Hematopoietic multipotent progenitor cell treated with erythropoietin and hydrocortisone succinate and interleukin-3 and kit ligand, for 6 days (in vitro differentiated cells): ENCODE measurements at places on chromosomes 12 and 14.

GRCh38 chr14:56276108-56276507 is 157.9 kb downstream of the PELI2 start:
- no peak for DNase-seq

DNA sequence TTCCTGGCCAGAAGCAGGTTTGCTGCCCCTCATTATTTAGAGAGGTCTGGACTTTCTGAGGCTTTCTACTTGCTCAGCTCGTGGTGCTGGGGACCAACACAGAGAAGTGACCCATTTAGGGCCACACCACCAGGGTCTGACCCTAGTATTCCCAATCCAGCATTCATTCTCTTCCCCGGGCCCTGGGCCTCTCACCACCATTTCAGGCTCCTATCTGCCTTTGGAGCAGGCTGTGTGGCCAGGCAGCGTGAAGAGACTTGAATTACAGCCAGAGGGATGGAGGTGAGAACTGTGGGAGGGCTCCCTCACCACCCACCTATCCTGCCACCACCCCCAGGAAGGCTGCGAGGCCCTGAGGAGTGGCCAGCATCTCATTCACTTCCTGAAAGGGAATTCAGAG is 24.6 kb downstream of the FAM222A start:
- DNase-seq = no peak

- no peak for DNase-seq
Measured at GRCh38 chr12:123949770-123950165, 22.9 kb downstream of the CCDC92 start.

- peak; percentile 27 for DNase-seq
Measured at GRCh38 chr14:106141242-106142220, 615.1 kb downstream of the TMEM121 start.

DNA sequence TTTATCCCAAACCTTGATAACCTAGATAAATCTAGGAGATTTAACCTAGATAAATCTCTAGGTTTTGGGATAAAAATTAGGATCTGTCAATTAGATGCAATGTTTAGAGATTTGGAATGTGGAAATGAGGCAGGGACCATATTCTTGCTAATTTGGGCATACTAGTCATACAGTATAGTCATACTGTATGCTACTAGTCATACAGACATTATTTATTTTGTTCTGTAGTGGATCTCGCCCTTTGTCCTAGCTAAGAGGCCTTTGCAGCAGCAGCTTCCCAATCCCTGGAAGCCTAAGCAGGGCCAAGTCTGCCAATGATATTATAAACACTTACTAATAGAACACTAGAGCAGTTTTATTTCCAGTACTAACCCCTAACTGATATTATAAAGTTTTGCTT is 136.4 kb downstream of the CEP128 start:
- DNase-seq = no peak

DNA sequence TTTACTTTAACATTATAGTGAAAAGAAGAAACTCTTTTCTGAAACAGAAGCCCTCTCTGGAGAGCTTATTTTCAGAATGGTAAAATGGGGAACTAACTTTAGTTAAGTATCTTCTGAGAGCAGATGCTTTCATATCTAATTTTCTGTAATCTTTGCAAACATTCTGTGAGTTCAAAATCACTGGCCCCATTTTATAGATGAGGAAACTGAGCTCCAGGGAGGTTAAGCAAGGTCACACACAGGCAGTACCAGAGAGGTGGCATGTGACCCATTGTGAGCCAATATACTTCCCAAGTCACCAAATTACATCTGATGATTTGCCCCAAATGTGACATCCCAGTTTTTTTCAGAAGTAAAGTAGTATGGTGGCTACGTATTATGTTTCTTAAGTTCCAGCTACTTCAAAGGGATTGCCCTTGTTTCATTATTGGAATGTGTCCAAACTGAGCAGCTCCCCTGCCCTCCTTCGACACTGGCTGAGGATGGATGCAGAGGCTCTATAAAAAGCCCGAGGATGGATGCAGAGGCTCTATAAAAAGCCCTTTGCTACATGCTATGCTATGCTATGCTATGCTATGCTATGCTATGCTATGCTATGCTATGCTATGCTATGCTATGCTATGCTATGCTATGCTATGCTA is 36.2 kb upstream of the NUDT4 start:
- DNase-seq = peak; percentile 58

GRCh38 chr12:4802841-4803240 is 82.6 kb downstream of the GALNT8 start:
- no peak for DNase-seq

- no peak for DNase-seq
Measured at GRCh38 chr14:100504372-100505078, 82.7 kb downstream of the BEGAIN start.

- DNase-seq = no peak
Measured at GRCh38 chr14:40292664-40293063, 860.4 kb upstream of the FBXO33 start.

DNA sequence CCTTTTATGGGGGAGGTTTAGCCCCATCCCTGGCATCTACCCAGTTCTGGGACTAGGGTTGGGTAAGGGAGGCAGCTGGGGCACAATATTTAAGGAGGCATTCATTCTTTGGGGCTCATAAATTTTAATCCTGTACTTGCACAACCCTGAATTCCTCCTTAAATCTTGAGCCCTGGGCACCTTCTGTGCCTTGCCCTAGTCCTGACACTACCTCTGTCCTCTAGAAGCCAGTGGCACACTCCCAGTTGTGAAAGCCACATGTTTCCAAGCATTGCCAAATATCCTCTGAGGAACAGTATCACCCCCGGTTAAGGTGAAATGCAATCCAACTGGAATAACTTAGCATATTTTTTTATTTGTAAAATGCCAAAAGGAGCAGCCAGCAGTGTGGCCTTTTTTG is 36.6 kb downstream of the SLC16A7 start:
- no peak for DNase-seq

GRCh38 chr12:45406988-45407850 is 191.3 kb downstream of the ANO6 start:
- DNase-seq = no peak

DNA sequence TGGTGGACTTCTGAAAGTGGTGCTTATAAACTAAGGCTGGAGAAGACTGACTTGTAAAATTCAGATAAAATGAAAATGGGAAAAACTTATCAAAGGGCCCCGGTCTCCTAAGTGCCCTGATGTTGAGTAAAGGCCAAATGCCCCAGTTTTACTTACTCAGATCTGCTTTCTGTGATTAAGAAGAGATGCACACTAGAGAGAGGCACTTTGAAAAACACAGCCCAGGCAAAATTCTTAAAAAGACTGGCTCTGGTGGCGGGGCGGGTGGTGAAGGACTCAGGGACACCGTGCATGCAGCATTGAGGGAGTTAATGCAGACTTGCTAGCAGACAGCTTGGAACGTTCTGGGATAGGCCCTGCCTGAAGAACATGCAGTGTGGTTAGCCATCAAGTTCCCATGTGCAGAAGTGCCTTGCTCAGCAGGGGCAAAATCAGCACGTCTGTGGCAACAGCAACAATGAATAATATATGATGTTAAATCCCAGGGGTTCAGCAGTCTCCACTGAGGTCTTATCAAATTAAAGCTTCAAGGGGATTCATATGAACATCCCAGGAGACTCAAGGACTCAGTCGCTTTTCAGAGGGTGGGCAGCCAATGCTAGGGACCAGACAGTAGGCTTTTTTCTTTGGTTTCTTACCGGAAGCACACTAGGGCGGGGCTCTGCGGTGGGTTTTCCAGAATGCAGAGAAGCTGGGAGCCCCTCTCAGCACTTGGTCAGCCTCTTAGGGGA is 105.0 kb downstream of the DAD1 start:
- DNase-seq = no peak

- no peak for DNase-seq
Measured at GRCh38 chr12:608921-609320, 54.3 kb downstream of the NINJ2 start.

DNA sequence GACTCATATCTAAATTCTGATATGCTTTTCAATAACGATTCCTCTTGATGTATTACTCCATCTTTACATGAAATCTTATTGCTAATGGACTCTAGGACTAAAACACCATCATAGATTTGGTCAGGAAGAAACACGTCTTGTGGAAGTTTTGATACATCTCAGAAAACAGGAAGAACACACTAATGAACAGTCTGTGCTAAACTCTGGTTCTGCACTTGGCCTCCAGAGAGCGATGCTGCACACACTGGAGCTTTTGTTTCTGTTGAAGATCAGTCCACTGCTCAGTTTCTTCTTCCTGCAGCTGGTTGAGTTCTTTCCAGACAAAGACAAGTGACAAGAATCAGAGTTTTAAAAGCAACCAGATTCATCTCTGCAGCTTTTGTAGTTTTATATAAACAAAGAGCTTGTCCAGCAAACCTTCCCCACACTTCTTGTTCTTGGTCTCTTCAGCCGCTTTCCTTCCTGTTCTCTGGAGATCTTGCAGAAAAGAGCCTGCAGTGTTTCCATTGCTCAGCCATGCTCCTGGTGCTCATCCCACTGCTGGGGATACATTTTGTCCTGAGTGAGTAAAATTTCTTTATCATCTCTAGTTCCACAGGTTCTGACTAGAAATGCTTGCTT is 229.1 kb upstream of the OR4E1 start:
- peak; percentile 52 for DNase-seq

GRCh38 chr14:26808407-26808806 is 210.6 kb upstream of the NOVA1 start:
- DNase-seq = no peak

DNA sequence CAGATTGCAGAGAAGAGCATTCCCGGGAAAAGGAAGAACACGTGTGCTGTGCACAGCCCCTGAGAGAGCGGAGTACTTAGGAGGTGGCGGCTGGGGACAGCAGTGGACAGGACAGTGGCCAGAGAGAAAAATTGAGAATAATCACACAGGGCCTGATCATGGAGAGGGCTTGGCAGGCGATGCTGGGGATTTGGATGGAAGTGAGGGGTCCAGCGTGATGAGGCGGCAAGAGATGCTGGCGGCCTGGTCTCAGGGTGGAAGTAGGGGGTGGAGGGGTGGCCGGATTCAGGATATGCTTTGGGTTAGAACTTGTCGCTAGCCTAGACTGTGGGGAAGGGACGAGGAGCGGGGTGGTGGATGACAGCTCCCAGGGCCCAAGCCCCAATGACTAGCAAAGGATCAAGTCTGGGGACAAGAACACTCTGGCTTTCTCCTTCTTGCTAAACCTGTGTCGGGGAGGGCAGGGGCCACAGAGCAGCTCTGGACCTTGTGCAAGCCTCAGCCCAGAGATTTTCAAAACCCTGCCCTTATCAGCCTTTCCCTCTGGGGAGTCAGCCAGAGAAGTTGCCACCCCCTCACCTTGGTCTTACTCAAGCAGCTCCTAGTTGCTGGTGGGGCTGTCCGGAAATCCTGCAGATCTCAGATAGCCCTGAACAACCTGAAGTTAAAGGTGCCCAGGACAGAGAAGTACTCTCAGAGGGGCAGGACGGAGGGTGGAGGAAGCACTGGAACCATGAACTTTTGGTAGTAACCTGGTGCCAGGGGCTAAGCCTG is 1.3 kb downstream of the HVCN1 start:
- peak; percentile 60 for DNase-seq

DNA sequence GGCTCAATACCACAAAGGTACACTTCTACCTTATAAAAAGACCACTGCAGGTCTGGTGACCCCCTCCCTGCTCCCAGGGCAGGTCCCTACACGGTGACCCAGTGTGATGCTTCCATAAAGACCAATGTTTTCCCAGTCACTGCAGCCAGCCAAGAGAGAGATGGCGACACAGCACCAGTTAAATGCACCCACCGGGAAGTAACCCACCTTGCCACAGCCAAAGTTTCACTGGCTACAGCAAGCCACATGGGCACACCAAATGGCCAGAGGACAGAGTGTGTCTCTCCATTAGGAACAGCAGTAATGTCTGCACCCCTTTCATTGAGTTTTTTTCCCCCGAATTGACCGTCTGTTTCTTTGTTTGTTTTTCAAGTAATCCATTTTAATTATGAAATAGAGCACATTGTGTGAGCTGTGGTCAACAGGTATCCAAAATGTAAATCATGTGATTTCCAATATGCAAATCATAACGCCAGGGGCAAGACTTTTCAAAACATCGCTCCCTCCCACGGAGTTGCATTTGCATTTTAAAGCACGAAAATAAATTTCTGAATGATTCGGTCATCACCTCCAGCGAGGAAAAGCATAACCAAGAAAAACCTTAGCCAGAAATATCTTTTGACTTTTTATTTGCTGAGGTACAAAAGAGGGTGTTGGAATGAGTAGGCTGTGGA is 48.9 kb upstream of the EML1 start:
- no peak for DNase-seq

DNA sequence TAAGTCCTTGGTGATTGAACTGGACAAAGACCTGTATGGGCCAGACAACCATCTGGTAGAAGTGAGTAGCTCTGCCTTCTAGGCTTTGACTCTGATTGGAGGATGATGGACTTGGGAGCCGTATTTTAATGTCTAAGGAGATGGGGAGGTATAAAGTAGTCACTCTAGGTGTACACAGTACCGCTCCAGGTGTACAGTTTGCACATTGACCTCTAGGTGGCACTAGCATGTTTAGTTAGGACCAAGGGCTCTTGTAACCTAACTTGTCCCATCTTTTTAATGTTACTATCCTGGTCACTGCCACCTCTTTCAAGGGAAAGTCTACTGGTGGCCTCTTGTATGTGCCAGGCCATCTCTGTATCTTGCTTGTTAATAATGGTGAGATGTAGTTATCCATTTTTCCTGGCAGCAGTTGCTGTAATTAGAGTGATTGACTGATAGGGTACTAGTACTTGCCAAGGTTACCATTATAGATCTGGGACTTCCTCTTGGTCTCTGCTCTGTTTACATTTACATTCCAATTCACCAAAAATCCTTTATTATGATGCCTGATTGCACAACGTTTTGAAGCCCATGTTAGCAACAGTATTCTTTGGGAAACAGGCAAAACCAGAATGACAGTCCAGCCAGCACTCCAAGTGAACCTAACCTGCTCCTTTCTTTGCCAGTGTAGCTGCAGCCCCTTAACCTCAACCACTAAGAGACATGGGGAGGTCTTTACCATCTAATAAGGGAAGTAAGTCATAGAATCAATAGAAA is 3.6 kb downstream of the SMARCD1 start:
- peak; percentile 85 for DNase-seq

DNA sequence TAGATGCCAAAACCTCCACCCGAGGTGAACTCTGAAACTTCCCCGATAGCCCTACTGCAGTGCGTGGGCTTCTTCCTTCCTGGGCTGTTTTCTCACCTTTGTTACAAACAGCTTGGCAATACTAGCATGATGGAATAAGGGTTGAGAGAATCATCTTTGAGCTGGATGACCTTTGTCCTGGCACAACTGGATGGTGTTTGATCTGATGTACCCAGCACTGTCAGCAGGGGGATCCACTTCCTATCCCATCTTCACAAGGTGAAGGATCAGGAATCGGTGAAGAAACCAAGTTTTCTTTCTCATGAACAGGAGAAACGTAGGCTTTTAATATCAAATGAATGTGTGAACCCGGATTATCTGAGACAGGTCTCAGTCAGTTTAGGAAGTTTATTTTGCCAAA is 19.5 kb upstream of the LRRC10 start:
- peak; percentile 58 for DNase-seq
